ENCODE measurements at places on chromosomes 12 and 14. TPM values are rescaled to one million over a fixed set of nuclear protein-coding genes. Genes with fewer than 3 reads are reported as not detected.

DCAF5 gene
- total RNA-seq, result 37.7 TPM

SRRM4 gene
- 0.03 TPM for total RNA-seq

CCDC196 gene
- not detected for total RNA-seq

SLC41A2 gene
- 67.0 TPM for total RNA-seq

NEDD1 gene
- total RNA-seq, result 18.9 TPM

GPR68 gene
- 8.4 TPM for total RNA-seq

SPTLC2 gene
- total RNA-seq, result 72.3 TPM

TMTC2 gene
- total RNA-seq, result 26.1 TPM

CALCOCO1 gene
- 147 TPM for total RNA-seq

DNA sequence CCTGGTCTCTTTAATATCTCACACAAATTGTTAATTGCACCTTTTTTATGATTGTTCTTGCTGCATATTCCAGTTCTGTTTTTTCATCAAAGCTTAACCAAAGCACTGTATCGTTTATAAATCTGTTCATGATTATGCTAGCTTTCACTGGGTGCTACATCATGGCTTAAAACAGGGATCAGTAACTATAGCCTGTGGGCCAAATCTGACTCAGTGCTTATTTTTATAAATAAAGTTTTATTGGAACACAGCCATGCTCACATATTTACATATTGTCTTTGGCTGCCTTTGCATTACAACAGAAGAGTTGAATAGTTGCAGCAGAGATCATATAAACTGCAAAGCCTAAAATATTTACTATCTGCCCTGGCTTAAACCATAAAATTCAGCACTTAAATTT, 183.4 kb upstream of the NRXN3 start:
- no peak for DNase-seq

DNA sequence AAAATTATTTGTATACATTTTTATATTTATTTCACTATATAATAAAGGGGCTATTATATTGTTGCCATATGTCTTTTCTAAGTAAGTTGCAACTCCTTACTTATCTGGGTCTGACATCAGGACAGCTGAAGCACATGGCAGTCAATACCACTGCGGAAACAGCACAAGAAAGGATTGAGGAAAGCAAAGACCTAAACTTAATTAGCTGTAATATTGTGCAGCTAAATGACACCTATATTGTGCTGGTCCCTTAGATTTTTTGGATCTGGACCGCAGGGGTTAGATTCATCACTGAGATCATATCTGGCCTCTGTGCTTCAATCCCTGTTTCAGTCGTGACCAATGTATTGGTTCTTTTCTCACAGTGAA, 359.6 kb upstream of the DIO2 start:
- DNase-seq, result no peak

GRCh38 chr12:4214877-4215228, 58.7 kb upstream of the CCND2 start:
- no peak for DNase-seq

DNA sequence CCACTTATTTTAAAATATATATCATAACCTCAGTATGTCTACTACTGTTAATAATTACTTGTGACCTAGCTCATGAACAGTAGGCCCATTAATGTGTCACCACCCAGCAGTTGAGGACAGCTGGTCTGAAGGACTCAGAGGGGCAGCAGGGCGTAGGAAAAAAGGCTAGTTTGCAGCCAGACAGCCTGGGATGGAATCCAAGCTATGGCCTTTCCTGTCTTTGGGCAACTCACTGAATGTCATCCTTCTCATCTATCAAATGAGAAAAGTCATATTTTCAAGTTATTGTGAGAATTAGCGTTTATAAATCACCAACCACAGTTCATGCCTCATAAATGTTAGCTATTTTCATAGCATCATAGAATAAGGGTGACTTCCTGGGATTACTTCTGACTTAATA, 12.3 kb downstream of the DENND5B start:
- no peak for DNase-seq

DNA sequence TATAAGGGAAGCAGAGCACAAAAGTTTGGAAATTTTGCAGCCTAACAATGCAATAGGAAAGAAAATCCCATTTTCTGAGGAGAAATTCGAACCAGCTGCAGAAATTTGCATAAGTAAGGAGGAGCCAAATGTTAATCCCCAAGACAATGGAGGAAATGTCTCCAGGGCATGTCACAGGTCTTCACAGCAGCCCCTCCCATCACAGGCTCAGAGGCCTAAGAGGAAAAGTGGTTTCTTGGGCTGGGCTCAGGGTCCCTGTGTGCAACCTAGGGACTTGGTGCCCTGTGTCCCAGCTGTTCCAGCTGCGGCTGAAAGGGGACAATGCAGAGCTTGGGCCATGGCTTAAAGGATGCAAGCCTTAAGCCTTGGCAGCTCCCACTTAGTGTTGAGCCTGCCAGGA, 190.0 kb downstream of the MDGA2 start:
- DNase-seq, result no peak

- no peak for DNase-seq
Observed at GRCh38 chr14:61120576-61120975, 139.5 kb downstream of the SLC38A6 start.

GRCh38 chr14:63383776-63384367, 65.1 kb upstream of the GPHB5 start:
- DNase-seq, result no peak

DNA sequence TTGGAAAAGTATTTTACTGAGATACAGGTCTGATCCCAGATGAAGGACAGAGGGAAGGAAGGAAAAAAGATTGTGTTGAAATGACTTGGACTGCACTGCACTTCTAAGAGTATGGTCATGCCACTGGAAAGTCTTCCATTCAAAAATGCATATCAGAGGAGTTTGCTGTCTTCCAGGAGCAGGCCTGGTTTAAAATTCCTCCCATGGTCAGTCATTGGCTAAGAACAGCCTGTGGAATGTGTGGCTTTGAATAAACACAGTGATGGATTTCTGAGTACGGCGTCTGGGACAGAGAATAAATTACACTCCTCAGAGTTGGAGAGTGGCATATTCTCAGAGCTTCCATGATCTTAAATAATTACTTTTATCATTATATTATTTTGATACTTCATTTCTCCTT, 245.8 kb upstream of the PDZRN4 start:
- no peak for DNase-seq

DNA sequence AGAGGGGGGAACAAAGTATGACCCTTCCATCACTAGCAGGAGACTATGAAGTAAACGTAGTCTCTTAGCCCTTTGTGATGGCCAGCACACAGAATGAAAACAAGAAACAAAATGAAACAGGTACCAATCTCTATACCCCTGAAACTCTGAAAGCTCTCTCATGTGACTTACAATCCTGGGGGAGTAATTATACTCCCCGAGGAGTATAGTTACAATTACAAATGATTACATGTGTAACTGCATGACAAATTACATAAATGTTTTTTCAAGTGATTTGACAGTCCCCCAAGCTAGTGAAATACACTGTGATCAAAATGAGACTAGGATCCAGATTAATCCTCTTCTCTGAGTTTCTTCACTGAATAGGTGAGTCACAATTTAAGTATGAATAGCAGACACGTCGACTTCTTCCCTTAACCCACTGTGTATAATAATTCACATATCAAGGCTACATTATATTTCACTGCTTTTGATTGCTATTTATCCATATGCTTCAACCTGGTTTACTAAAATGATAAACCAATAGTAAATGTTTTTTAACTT, 74.0 kb downstream of the SPTSSA start:
- DNase-seq, result no peak

DNA sequence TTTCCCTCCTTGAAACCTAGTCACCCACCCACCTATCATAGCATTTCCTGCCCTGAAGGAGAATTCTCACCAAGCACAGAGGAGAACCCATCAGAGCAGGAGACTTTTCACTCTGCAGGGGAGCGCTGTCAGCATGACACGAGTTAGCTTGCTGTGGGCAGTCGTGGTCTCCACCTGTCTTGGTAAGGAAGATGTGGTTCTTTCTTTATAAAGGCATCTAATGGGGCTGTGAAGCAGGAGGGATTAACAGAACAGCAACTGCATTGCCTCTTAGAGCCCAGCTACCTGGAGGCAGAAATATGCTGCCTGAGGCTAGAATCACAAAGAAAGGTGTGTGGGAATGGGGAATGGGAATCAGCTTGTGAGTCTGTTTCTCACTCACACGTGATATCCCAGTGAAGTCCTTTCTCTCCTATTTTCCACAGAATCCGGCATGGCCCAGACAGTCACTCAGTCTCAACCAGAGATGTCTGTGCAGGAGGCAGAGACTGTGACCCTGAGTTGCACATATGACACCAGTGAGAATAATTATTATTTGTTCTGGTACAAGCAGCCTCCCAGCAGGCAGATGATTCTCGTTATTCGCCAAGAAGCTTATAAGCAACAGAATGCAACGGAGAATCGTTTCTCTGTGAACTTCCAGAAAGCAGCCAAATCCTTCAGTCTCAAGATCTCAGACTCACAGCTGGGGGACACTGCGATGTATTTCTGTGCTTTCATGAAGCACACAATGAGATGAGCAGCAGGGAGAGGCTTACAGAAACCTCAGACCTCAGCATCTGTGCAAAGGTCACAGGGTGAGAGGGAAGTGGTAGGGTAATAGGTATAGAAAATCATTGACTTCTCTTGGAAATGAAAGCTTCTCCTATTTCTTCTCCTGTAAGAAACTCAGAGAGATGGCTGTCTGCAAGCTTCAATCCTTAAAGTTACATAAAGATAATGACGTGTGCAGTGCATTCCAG, 316.9 kb downstream of the DAD1 start:
- DNase-seq, result no peak

DNA sequence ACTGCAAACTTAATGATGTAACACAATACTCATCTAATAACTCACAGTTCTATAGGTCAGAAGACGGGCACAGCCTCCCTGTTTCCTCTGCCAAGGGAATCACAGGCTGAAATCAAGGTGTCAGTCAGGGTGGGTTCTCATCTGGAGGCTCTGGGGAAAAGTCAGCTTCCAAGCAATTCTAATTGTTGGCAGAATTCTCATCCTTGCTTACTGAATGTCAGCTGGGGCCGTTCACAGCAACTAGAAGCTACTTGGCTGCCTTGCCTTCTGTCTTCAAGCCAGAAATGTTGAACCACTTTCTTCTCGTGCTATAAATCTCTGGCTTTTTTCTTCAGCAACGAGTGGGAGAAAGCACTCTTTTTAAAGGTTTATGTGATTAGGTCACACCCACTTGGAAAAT, 80.1 kb upstream of the PDZRN4 start:
- no peak for DNase-seq

GRCh38 chr12:127280393-127281275, 986.3 kb upstream of the TMEM132C start:
- peak; percentile 94 for DNase-seq

DNA sequence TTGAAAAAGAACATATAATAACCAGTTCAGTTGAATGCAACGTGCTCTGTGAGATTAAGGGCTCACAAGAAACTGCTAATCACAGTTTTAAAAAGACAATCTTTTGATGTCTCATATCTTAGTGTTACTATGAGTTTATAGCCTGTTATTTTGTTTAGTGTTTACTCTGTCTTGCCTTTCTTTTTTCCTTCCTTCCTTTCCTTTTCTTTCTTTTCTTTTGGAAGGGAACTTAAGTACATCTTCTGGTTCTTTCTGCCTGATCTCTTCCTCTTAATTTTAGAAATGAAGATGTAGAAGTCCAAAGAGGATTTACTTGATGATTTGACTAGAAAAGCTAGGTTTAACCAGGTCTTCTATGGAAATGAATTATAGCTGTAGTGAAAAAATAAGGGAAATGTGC, 38.2 kb downstream of the WNK1 start:
- no peak for DNase-seq

- DNase-seq, result no peak
Observed at GRCh38 chr12:124617615-124618014, 50.2 kb upstream of the NCOR2 start.

GRCh38 chr12:116765271-116765670, 27.2 kb downstream of the RNFT2 start:
- DNase-seq, result no peak

- DNase-seq, result peak; percentile 24
Observed at GRCh38 chr14:75711105-75711795, 50.2 kb downstream of the TTLL5 start.

DNA sequence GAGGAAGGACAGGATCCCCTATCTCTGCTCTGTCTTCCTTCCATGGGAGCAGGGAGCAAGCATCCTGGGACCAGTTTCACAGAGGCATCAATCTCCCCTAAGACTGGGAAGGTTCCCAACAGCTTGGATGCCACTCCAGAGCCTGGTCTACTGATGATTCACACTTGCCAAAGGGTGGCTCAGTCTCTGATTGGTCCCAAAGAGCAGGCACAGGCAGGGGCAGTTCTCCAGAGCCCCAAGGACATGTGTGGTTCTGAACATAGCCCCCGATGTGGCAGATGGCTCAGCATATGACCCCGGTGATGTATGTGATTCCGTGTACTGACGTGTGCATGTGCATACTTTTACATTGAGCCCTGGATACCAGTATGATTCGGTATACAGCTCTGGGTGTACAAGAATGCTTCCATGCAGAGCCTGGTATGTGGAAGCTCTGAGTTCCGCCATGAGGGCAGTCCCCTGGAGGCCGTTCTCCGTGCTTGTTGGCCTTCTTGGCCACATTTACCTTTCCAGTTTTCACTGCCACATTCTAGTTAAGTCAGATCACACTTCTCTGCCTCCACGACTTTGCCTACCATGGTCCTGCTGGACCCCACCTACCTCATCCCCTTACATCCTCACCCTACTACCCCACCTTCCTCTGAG, 21.2 kb downstream of the ITGA7 start:
- no peak for DNase-seq

GRCh38 chr12:76096079-76096646, 11.7 kb upstream of the NAP1L1 start:
- DNase-seq, result no peak

DNA sequence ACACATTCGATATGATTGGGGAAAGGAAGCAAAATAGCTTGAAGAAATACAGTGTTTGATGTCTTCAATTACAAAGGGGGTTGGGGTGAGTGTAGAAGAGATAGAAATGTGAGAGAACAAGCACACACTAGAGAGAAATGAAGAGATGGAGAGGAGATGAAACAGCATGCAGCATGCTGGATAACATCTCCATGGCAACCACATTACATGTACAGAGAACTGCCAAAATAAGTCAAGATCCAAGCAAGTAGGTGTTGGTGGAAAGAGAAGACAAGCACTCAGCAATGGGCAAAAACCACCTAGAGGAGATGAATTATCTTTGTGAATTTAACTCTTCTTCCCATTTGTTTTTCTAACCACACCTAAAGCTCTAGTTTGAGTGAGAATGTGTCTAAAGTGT, 289.8 kb downstream of the GRIN2B start:
- no peak for DNase-seq

GRCh38 chr14:83171761-83172160, 1638.1 kb upstream of the SEL1L start:
- DNase-seq, result no peak

GRCh38 chr12:51200806-51201205, 17.1 kb downstream of the POU6F1 start:
- DNase-seq, result no peak

DNA sequence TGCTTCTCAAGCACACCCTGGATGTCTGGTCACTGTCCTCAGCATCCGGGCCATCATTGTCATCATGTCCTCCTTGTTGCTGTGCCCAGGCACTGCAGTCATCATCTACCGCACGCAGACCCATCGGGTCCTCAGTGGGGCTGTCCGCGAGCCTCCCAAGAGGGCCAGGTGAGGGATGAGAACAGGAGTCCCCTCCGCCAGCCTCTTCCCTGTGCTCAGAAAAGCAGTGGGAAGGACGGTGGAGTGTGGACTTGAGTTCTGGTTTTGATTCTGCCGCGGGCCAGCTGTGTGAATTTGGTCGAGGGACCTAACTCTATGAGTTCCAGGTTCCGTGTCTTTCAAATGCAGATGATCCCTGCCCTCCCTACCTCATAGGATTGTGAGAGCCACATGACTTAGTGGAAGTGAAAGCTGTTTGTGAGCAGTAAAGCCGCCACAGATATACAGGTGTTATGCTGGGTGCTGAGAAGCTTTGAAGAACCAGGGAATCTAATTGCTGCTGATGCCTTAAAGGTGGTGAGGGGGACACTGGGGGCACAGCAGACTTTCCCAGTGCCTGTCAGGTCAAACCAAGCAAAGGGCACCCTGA, 122.9 kb upstream of the RAP1B start:
- no peak for DNase-seq

All from upper lobe of left lung (tissue), 6 donors.